NCI-H526 treated with DMSO at 0.1 percent for 48 hours (cell line): ENCODE measurements at places on chromosomes 16 and 17.

GRCh38 chr16:84286578-84287240, 8.0 kb upstream of the WFDC1 start:
- DNase-seq: no peak

DNA sequence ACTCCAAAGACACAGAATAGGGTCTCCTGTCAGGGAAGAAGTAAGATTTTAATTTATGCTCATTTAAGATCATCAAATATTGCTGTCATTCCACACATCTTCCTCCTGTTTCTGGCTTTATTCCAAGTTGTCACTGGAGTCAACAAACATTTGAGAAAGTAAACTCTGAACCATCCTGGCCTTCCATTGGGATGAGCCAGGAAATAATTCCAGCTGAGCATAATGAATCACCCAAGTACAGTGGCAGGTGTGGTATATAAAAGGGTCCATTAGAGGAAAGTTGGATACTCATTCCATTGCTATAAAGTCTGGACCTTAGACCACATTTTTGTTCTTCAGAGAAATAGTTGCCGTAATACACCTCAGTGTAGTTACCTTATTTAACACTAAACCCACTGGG, 246.1 kb downstream of the SLC39A11 start:
- DNase-seq: no peak

DNA sequence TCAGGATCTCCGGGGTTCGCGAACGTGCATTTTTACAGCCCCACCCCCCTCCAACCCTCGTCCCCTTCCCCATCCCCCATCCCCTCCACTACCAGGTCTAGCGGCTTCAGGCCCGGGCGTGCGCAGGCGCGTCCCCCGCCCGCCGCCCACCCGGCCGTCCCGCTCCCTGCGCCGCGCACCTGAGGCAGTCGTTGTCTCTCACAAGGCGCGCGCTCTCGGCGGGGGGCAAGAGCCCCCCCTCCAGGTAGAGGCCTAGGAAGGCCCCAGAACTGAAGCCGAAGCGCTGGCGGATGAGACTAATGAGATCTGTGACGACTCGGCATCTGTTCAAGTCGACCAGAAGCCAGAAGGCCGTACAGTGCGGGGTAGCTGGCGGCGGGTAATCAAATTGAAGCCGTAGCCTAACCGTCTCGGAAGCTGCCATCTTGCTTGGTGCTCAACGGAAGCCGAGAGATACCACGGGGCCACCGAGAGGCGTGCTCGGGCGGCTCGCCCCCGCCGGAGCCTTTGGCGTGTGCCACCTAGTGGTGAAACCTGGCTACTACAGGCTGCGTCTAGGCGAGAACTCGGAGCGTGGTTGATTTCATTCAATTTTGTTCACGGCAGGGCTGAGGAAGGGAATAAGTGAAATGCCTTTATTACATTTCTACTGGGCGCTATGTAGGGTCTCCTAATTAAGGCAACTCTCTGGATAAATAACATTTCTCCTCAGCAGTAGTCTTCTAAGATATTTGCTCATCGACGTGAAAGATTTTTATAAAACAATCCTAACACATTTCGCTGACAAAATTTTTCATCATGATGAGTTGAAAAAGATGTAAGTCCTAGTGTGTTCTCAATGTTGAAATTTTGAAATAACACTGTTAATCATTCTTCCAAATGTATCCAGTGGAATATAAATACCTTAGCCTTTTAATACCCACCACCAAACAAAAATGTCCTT, at the start of gene COIL:
COIL (minus strand) TSS at position 455 of the 943 bp plus-strand sequence; CDS start at position 424, 31 bp downstream.
- DNase-seq: peak; percentile 90

- DNase-seq: no peak
Observed at GRCh38 chr16:28932339-28933141, 769 bp downstream of the CD19 start.

DNA sequence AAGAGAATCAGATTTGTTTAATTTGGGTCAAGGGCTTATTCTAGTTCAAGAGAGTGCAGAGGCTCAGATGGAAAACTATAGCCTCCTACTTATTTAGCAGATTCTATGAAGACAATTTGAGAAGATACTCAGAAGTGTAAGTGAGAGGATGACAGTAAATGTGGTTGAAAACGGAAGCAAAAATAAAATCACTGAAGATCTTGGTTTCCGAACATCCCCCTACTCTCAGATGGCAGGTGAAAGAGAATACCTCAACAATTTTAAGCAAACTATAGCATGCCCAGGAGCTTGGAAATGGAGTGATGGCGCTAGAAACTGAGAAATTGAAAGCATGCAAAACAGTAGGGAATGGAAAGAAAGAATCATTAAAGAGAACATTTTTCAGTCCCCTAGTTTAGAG, 705.5 kb upstream of the CDH8 start:
- no peak for DNase-seq

DNA sequence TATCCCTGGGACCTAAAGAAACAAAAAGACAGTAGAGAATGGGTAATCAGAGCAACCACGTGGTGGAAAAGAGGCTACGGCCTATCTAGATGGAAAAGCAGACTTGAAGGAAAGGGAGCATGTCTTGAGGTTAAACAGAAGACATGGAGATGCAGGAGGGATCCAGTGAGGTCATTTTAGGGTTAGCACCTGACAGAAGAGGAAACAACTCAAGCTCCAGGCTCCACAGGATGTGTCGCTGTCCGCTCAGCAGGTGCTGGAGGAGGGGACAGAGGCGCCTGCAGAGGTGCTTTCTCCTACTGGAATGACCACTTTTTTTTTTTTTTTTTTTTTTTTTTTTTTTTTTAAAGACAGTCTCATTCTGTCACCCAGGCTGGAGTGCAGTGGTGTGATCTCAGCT, 47.5 kb upstream of the CLEC3A start:
- DNase-seq: no peak

DNA sequence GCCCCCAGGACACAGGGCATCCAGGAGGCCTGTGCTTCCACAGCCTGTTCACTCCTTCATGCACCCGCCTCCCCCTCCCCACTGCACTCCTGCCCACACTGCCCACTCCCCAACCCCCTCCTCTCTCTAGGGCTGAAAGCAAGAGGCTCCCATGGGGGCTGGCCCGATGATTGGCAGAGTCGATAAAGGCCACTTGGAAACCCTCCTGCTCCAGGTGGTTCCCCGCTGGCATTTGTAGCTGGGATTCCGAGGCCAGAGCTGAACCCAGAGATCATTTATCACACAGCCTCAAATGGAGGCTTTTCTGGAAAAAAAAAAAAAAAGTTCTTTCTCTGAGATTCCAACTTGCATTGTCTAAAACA, 74.1 kb downstream of the SREBF1 start:
- no peak for DNase-seq

DNA sequence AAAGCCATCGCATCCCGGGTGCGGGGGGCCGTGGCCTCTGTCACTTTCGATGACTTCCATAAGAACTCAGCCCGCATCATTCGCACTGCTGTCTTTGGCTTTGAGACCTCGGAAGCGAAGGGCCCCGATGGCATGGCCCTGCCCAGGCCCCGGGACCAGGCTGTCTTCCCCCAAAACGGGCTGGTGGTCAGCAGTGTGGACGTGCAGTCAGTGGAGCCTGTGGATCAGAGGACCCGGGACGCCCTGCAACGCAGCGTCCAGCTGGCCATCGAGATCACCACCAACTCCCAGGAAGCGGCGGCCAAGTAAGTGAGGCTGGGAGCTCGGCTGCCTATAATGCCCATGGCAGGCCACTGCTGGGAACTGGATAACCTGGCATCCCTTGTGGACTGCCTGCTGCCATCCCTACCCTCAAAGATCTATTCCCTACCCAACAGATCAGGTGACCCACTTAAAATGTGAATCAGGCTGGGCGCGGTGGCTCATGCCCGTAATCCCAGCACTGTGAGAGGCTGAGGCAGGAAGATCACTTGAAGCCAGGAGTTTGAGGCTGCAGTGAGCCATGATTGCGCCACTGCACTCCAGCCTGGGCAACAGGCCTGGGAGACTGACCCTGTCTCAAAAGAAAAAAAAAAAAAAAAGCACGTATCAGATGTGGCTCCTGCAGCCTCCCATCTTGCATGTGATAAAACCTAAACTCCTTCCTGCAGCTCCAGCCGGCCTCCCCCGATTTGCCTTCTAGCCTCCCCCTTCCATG, 18.3 kb downstream of the CDIPT start:
- DNase-seq: no peak

DNA sequence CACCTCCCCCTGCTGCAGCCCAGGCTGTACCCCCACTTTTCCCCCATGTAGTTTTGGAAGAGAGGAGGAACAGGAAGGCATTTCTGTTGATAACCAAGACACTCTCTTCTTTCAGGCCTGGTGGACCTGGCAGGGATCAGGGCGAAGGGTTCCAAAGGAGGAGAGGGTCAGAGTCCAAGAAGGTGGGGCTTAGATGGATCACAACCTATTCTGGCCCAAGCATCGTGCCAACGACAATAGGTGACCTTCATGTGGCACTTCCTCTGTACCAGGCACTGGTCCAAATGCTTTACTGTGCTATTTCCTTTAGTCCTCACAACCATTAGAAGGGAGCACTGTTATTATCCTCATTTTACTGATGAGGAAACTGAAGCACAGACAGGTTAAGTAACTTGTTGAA, 84.3 kb downstream of the TMEM132E start:
- DNase-seq: no peak

DNA sequence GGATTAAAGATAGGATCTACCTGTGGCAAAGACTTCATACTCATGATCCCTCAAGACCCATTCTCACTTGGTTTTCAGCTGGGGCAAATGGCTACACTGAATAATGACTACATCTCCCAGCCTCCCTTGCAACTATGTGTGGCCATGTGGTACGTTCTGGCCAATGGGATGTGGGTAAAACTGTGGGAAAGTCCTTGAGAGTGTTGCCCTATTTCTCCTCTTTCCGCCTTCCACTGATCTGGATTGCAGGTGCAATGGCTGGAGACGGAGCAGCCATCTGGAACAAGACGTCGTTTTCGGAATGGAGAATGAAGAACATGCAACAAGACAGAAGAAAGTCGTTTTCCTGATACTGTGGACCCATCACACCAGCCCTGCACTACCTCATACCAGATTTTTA, 48.5 kb downstream of the HAPSTR1 start:
- DNase-seq: peak; percentile 39

- peak; percentile 20 for DNase-seq
Observed at GRCh38 chr17:7838090-7839075, 4.4 kb downstream of the KDM6B start.

DNA sequence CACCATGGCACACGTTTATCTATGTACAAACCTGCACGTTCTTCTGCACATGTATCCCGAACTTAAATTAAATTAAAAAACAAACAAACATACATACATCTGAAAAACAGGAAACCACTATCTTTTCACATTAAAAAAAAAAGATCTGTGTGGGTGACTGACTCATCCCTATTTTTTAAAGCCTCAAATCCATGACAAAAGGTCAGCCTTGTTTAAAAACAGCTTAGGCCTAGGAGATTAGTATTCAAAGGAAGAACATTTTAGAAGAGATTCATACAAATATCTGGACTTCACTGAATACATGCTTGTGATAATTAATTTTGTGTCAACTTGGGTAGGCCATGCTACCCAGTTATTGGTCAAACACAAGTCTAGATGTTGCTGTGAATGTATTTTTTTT, 4.7 kb upstream of the PRKAR1A start:
- no peak for DNase-seq

GRCh38 chr16:28543072-28543471, 4.3 kb upstream of the NUPR1 start:
- no peak for DNase-seq

DNA sequence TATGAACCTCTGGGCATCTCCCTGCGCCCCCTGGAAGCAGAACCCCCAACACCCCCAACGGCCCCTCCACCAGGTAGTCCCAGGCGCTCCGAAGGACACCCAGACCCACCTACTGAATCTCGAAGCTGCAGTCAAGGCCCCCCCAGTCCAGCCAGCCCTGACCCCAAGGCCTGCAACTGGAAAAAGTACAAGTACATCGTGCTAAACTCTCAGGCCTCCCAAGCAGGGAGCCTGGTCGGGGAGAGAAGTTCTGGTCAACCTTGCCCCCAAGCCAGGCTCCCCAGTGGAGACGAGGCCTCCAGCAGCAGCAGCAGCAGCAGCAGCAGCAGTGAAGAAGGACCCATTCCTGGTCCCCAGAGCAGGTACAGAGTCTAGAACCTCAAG, 1.5 kb downstream of the BCL6B start:
- no peak for DNase-seq

GRCh38 chr17:28735242-28735722, 6.7 kb downstream of the NEK8 start:
- no peak for DNase-seq

GRCh38 chr16:58040945-58041627, 15.5 kb downstream of the MMP15 start:
- no peak for DNase-seq

DNA sequence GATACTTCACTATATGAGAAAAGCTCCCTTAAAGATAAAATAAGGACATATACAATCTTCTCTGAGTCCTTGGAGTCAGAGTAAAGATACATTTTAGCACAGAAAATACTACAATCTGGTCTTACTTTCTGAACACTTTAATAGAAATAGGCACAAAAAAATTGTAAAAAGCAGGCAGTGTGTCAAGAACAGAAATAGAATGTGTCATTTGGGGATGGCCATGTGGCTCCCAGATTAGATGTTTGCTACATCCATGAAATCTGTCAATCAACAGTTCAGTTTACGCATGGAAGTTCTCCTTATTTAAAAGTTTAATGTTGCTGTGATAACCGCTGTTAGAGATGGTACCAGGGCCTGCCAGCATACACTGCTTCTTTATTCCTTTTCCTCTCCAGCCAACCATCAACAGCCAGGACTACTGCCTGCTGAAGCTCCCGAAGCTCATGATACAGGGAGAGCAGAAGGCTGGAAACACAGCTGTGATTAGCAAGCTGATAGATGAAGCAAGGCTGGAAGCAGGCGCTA, 278.5 kb downstream of the CEP112 start:
- no peak for DNase-seq

- DNase-seq: no peak
Observed at GRCh38 chr16:56480776-56481467, 29.6 kb downstream of the OGFOD1 start.

GRCh38 chr16:79296491-79296890, 304.0 kb downstream of the MAF start:
- DNase-seq: no peak

DNA sequence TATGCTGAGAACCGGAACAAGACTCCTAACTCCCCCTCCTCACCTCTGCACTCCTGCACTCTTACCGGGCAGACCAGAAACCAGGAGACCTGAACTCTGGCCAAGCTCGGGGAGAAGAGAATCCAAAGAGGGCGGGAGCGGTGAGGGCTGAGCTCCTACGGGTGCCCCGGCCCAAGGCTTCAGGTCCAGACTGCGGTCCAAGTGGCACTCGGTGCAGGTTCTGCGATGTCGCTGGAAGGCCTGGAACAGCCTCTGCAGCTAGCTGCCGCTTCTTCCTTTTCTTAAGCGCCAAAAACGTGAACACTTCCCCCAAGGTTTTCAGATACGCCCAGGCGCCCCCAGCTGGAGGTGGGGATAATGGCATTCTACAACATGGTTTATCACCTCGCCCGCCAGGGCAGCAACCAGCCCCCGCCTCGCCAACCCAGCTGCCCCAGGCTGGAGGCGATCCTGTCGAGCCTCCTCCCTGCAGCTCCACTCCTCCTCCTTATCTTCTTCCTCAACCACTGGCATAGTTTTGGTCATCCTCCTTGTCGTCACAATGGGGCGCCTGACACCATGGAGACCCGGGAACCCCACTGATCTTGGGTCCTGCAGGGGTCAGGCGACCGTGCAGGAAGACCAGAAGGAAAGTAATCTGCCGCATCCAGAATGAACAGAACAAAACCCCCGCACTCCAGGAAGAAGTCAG, 1735.9 kb downstream of the TP53TG3F start:
- no peak for DNase-seq
